ENCODE measurements at places on chromosomes 12 and 14. TPM values are rescaled to one million over a fixed set of nuclear protein-coding genes. Genes with fewer than 3 reads are reported as not detected.
A peak's percentile ranks its signal among the peaks of the same experiment; 100 is the strongest.

The LHX5 gene
- not detected for total RNA-seq

The SOAT2 gene
- total RNA-seq = not detected

The PGF gene
- total RNA-seq = 4.2 TPM

The KCNJ8 gene
- total RNA-seq = 51.3 TPM

The TAS2R8 gene
- total RNA-seq = not detected

The PLEKHH1 gene
- total RNA-seq = 3.7 TPM

The MSI1 gene
- total RNA-seq = 4.8 TPM

The TAS2R46 gene
- 0.30 TPM for total RNA-seq

The TTC9 gene
- total RNA-seq = 1.9 TPM

The HAL gene
- not detected for total RNA-seq

The PDZRN4 gene
- total RNA-seq = 0.14 TPM

The KSR2 gene
- not detected for total RNA-seq

The NR4A1 gene
- total RNA-seq = 55.5 TPM

GRCh38 chr12:65022960-65023359 lies 98.1 kb downstream of the WIF1 start:
- no peak for DNase-seq

GRCh38 chr14:74886001-74886400 lies 4.3 kb downstream of the DLST start:
- DNase-seq = no peak

- DNase-seq = no peak
Measured at GRCh38 chr12:43226151-43226550, 325.9 kb downstream of the ADAMTS20 start.

GRCh38 chr12:69653703-69654102 lies 43.0 kb upstream of the LRRC10 start:
- no peak for DNase-seq

DNA sequence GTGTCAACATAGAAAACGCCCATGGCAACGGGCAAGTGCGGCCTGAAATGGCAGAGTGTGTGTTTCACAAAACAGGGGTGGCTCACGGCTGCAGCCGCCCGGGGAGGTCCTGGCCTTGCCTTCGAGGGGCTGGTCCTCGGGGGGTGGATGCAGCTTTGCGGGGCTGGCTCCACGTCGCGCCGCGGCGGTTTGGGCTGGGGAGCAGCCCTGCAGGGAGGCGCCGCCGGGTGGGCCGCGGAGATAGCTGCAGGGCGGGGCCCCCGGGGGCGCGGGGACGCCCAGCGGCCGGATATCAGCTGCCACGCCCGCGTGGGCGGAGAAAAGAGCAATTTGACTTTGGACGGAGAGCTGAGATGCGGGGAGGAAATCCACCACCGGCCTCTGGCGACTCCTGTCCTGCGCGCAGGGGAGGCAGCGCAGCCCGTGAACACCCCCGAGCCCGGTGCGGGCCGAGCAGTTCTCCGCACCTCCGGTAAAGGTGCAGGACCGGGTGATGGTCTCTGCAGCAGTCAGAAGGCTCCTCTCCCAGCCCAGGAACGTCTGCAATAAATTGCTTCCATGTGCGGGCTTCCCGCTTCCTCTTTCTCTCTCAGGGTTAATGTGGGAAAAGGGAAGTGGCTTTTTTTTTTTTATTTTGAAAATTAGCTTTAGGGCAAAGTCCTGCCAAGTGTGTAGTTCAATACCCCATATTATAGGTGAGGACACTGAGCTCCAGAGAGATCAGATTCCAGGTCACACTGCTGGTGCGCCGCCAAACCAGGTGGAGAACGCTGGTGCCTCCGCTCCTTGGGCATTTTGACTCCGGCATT lies 110.5 kb downstream of the ARF6 start:
- peak; percentile 86 for DNase-seq

DNA sequence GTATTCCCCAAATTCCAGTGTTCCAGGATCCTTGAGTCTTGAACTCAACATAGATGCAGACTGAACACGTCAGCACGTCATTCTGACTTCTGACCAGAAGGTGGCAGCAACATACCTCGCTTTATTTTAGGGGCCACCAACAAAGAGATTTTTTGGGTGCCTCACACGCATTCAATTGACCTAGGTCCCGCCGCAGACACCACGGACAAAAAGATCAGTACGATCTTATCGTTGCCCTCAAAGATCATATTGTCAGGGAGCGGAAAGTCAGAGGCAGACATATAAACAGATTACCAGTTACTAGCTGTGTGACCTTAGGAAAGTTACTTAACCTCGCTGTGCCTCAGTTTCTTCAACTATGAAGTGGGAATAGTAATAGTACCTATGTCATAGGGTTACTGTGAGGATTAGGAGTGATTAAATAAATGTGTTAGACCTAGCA lies 6.5 kb upstream of the PRPH start:
- DNase-seq = no peak

DNA sequence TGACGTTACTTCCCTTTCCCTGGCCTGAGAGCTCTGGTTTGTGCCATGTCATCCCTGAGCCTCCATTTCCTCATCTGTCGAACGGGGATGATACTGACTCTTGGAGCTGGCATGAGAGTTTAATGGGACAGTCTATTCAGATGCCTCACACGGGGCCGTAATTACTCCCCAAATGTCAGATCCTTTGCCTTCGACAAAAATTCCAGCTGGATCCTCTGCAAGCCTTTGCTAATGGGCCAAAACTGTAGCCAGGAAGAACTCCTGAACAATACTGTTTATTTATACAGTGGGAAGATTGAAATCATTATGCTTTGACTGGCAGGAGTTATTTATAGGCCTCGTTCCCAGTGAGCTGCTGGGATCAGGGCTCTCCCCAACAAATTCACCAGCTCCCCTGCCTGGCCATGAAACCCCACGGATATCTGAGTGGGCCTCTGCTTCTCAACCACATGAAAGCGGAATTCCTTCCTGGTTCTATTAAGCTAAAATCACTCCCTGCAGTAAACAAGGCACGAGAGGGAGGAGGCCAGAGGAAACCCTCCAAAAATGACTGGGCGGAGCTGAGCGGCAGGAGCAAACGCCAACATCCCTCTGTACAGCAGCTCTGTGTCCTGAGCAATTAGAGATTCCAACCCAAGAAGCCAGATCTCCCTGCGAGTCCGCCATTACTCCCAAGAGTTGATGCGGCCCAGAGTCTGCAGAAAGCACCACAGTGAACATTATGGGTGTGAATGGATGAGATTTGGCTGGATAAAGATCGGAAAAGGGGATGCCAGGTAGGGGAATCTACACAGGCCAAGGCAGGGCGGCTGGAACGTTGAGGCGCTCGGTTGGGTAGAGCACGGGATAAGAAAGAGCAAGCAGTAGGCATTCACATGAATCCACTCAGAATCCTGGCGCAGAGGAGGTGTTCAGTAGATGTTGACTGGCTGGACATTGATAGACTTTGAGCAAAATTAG lies 326.1 kb downstream of the BCL11B start:
- no peak for DNase-seq

DNA sequence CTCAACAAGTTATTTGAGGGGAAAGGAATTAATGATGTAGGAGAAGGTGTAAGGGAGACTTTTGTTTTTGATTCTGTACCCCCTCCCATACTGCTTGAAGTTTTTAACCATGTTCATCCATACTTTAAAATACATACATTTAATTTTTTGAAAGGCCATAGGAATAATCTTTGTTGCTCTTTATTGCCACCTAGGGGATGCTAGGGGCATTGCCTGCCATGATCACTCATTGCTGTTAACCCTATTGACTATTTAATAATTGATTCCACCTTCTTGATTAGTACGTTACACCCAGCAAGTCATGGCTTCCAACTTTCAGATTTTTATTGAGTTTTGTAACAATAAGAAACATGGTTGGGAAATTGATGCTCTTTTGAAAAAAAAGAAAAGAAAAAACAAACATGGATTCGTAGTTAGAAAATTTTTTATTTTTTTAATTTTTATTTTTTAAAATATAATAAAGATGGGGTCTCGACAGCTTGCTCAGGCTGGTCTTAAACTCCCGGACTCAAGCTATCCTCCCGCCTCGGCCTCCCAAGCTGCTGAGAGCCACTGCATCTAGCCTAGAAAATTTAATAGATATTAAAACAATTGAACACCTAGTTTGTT lies 8.5 kb upstream of the PRKAB1 start:
- DNase-seq = no peak

DNA sequence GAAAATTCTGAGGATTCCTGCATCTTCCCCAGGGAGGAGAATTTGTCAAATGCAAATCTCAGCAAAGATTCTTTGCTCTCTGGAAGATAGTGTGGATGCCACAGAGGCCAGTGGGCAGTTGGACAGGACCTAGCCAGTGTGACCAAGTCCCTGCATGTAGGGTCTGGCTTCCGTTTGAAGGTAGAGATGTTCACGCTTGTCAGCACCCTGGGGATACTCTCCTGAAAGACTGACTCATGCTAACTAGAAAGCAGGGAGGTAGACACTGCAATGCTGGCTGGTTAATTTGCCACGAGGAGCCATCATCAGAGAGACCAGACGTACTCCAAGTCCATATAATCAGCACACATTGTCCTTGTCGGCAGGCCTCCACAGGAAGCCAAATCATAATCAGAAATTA lies 130.1 kb downstream of the SAMD4A start:
- DNase-seq = no peak

- DNase-seq = no peak
Measured at GRCh38 chr14:58635091-58635830, 2.5 kb upstream of the DACT1 start.

DNA sequence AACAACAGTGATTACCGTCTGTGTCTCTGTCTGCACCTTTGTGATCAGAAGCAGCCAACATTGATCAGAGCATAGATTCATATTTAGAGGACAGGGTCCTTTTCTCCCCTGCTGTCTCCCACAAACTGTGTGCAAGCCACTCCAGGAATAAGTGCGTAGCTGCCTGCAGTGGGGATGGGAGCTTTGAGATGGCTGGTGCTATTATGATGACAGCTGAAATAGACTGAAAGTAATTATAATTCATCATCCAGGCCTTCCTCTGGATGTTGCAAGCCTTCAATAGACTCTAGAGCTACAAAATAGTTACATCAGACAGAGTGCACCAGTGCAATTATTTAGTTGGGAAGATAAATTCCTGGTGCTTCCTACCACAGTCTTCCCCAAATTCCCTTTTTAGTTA lies 68.1 kb downstream of the BORCS5 start:
- DNase-seq = no peak

- DNase-seq = peak; percentile 26
Measured at GRCh38 chr14:75274899-75275569, 3.6 kb upstream of the FOS start.

Measured in left ventricle myocardium inferior (tissue), 1 donor.